ENCODE measurements at places on chromosomes 7 and 10.

DNA sequence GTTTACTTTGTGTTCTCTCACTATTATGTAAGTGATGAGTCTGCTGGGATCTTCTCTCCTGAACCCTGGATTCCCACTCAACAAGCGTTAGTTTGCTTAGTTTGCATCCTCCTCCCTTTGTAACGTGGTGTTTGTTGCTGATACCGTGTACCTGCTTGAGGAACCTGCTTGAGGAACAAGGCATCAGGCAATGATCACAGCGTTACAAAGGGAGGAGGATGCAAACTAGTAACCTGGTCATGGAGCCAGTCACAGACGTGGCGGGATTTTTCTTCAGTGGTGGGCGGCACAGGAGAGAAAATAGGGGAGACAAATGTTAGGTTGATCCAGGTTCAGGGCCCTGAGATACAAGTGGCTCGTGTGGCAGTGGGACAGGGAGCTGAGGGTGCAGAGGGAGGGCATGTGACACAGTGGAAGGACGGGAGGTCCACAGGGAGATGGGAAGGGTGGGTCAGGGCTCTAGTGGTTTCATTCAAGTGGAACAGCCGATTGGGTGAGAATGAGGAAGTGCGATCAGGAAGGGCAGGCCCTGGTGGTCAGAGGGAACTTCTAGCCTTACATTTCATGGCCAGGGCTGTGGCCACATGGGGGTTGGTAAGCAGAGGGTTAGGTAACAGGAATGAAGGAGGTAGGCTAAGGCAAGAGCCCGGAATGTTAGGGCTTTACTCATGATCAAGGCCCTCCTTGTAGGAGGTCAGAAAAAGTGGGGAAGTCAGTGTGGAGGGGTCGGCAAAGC lies 38.0 kb downstream of the SNX10 start:
- H3K36me3 ChIP-seq = no peaks in the 10 kb centered on the region
- H3K4me1 ChIP-seq = peaks cover 45% of the 10 kb centered on the region
- no peak overlapping the region for H3K27ac ChIP-seq
- no peak for DNase-seq
- H3K27me3 ChIP-seq = no peaks in the 10 kb centered on the region

DNA sequence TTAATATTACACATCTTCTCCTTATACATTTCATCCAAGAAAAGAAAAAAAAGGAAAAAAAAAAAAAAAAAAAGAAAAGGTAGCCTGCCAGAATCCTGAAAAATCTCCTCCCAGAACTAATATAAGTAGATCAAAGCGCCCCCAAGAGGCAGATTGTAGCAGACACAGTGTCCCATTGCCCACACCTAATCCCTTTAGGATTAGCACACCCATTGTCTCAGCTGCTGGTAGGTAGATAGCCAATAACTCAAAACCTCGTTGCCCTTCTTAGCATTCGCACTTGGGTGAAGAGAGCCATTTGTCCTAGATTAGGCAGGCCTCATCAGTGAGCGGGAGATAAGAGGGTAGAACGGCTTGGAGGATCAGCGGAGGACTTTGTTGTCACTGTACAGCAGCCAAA lies 100.2 kb upstream of the SORCS1 start:
- no peak overlapping the region for H3K4me3 ChIP-seq
- H3K27ac ChIP-seq = no peak overlapping the region
- no peak for DNase-seq
- no peaks in the 10 kb centered on the region for H3K27me3 ChIP-seq
- no peaks in the 10 kb centered on the region for H3K4me1 ChIP-seq

DNA sequence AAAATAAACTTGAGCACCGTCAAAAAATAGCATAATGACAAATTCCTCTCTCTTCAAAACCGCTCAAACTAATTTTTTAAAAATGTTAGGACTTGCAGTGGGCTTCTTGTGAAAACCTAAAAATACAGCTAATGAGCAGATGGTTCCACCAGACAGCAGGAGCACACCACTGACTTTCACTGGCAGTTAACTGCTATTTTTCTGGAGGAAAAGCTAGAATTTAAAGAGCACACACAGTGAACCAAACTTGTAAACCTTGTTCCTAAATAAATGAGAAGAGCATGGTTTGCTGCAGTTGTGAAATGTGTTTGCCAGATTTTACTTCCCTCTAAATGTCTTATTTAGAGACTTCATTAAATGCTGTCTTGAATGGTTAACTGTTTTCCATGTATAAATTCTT lies 143.9 kb downstream of the RAPGEF5 start:
- H3K4me1 ChIP-seq = no peaks in the 10 kb centered on the region
- H3K4me3 ChIP-seq = no peak overlapping the region
- H3K36me3 ChIP-seq = no peaks in the 10 kb centered on the region
- no peaks in the 10 kb centered on the region for H3K27me3 ChIP-seq
- H3K27ac ChIP-seq = no peak overlapping the region

DNA sequence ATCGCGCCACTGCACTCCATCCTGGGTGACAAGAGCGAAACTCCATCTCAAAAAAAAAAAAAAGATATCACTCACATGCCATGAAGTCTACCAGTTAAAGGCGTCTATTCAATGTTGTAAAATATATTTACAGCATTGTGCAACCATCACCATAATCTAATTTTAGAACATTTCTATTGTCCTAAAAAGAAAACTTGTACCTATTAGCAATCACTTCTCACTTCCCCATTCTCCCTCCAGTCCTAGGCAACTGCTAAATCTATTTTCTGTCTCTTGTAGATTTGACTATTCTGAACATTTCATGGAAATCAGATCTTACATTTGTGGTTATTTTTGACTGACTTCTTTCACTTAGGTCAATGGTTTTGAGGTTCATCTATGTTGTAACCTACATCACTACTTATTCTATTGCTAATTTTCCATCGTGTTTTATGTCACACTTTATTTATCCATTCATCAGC lies 25.2 kb upstream of the OTUD1 start:
- no peaks in the 10 kb centered on the region for H3K27me3 ChIP-seq
- peak; percentile 6 for DNase-seq
- H3K4me1 ChIP-seq = no peaks in the 10 kb centered on the region
- H3K4me3 ChIP-seq = no peak overlapping the region
- no peak overlapping the region for H3K27ac ChIP-seq
- no peaks in the 10 kb centered on the region for H3K36me3 ChIP-seq

- no peak overlapping the region for H3K4me3 ChIP-seq
- DNase-seq = no peak
- H3K27ac ChIP-seq = no peak overlapping the region
- H3K4me1 ChIP-seq = no peaks in the 10 kb centered on the region
- no peaks in the 10 kb centered on the region for H3K27me3 ChIP-seq
These were observed 49.2 kb upstream of the NANOS1 start for GRCh38 chr10:118980135-118980865.
